ENCODE measurements at places on chromosomes 3 and 15.

DNA sequence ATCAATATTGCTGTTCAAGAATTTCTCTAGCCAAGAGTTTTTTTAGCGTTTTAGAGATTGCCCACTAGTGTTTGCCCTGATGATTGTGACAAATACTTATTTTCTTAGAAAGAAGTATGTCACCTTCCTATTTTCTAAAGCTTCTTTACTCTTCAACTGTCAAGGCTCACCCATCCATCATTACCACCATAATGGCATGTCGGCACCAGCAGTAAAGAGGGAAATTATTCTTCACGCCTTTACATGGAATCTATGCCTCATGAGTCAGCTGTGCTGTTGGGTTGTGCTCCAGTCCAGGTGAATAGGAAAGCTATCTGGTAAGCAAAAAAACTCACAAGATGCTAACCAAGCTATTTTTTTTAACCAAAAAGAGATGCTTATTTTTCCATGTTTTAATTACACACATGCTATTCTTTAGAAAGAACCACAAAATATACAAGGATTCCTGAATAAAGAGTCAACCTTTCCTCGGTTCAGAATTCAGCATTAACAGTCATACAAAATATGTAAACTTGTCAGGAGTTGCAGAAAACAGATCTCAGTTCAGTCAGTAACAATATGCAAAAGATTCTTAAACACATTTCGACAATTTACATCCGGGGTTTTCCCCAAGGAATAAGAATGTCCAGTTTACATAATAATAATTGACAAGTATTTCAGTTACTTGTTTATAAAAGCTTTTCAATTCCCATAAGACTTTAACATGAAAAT lies 128.0 kb downstream of the ATP8B4 start:
- peak; percentile 23 for DNase-seq

GRCh38 chr15:51775967-51776816 lies 24.8 kb downstream of the TMOD2 start:
- peak; percentile 63 for DNase-seq

DNA sequence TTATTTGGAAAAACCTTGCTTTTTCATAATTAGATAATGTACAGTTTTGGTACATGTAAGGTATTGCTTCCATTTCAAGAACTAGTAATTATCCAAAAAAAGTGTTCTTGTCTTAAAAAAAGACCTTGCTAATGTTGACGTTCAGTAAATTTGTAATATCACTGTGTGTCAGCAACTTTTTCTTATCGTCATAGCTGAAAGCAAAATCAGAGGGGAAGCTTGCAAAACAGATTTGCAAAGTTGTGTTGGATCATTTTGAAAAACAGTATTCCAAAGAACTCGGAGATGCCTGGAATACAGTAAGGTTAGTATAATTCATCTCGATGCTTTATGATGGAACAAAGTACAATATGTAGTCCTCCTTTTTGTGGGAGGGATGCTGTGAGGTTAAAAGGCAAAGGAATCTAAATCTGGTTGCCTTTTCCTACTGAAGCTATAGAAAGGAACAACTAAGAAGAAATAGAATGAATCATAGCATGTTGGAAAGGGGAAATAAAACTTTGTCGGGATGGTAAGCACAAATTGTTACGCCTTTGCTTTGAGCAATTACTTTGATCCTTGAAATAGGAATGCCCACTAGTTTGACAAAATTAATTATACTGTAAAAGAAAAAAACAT lies 1.5 kb downstream of the NSUN3 start:
- DNase-seq = no peak

DNA sequence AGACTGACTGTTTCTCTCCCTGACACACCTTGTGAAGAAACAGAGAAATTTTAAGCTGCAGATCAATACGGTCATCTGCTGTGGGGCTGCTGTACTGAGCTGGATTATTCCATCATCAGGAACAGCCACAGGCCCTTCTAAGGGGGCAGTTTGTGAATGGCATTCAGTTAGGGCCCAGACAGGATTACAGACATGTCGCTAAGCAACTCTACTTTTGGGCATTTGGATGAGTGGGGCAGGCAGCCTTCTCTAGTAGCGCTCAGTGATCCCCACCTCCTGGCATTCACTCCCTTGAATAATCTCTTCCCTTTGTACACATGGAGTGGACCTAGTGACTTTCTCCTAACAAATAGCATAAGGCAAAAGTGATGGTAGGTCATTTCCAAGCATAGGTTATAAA lies 144.4 kb upstream of the RARB start:
- DNase-seq = no peak

GRCh38 chr15:65796610-65797078 lies 4.6 kb upstream of the DENND4A start:
- DNase-seq = peak; percentile 78

DNA sequence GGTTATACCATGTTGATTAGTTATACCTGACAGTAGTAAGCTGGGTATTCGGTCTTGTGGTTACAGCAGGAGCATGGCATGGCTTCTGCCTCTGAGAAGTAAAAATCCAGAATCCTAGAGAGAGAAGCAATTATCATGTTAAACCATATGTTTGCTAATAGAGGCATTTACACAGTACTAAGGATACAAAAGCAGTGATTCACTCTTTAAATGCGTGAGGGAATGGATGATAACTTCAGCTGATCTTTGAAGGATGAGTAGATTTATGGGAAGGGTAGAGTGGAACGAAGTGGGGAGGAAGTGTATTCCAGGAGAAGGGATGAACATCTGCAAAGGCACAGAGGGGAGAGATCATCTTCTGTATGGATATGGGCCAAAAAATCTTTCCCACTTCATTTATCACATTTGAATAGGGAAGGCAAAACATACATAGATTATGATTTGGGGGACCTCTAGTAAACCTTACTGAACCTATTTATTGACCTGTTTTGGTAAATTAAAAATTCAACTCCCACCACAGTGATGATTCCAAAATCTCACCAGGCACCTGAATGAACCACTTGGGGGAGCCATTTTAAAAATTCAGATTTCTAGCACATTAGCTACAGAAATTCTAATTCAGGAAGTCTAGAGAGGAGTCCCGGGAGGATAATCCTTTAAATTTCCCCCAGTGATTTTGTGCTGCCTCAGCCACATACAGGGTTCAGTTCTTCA lies 35.1 kb downstream of the IGSF10 start:
- DNase-seq = peak; percentile 30

GRCh38 chr3:9146367-9147071 lies 102.9 kb downstream of the SRGAP3 start:
- no peak for DNase-seq

GRCh38 chr15:76098685-76099084 lies 38.9 kb downstream of the TMEM266 start:
- DNase-seq = no peak

GRCh38 chr15:85568261-85568808 lies 187.9 kb downstream of the AKAP13 start:
- DNase-seq = no peak

DNA sequence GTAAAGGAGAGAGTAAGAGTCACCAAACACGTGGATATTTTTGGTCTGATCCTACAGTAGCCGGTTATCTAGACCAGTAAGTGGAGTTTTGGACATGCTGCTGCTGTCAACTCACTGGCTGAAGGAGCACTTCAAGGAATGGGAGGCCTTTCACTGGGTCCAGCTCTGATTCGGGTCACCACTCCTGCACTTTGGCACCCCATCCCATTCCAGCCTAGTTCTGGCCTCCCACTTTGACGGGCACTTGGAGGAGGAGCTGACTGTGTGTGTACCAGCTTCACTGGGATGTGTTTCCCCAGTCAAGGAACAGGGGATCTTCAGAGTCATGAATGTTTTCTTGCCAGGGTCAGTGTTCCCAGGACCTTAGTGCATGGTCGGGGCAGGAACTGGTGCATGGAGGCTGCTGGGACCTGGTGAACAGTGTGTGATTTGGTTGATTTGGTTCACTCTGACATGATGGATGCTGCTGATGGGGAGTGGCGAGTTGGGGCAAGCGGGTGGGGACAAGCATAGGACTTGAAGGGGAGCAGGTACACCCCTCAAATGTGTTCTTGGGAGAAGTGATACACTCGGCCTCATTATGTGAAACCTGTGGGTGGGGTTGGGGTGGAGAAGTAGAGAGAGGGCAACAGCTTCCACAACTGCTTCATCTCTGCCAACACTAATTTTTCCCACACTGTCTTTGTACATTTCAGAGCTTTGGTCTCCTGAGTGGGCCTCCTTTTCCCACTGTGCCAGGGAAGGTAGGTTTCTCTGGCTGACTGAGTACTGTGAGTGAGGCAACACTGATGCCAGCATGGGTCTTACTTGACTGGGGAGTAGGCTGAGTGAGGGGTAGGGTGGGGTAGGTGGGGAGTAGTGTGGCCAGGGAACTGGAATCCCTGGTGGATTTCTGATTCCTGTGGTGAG lies 64.0 kb downstream of the RGMA start:
- no peak for DNase-seq

- no peak for DNase-seq
Measured at GRCh38 chr3:126828306-126828705, 124.3 kb downstream of the CHCHD6 start.

GRCh38 chr3:134883697-134884385 lies 88.8 kb downstream of the EPHB1 start:
- peak; percentile 4 for DNase-seq

GRCh38 chr3:171772427-171773056 lies 37.7 kb downstream of the PLD1 start:
- DNase-seq = peak; percentile 79

- no peak for DNase-seq
Measured at GRCh38 chr15:82231842-82232241, 30.7 kb downstream of the EFL1 start.

DNA sequence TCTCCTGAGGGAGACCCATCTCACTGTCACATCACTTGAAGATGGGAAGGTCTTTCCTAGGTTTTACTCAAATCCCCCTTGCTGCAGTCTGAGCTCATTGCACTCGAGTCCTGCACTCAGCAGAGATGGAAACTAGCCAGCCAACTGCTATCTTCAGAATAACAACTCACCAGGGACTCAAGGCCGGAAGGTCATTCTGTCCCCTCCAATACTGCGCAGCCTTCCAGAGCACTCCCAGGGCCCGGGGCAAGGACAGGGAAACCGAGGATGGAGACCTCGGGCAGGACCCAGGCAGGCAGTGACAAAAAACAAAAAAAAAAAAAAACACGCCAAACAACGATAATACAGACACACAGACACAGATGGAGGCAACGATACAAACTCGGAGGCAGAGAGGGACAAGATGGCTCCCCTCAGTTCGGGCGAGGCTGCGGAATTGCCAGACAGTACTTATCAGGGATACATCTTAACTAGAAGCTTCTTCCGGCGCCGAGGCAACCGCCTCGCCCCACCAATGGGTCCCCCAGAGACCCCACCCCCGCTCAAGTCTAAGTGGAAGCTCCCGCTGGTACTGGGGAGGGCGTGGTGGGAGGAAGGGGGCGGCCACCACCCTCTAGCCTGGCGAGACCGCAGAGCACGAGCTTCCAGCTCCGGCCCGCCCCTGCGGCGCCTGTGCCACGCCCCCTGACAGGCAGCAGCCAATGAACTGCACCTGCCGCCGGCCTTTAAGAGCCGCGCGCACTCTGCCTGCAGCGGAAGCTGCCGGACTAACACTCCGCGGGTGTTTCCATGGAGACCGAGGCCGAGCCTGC lies 7.0 kb upstream of the MAP1A start:
- DNase-seq = peak; percentile 99

DNA sequence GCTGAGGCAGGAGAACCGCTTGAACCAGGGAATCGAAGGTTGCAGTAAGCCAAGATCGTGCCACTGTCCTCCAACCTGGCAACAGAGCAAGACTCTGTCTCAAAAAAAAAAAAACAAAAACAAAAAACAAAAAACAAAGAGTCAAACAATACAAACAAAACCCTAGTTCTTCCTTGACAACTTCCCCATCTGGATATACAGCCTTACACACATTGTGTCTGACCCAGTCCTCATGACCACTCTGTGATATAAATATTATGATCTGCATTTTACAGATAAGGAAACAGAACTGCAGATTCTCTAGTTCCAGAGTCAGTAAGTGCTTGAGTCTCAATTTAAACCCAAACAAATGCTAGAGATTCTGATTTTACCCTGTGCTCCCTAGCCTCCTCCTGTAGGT lies 4.8 kb upstream of the ESYT3 start:
- DNase-seq = no peak

Measured in ELR (cell line).